ENCODE measurements at places on chromosomes 4 and X.
A peak's percentile ranks its signal among the peaks of the same experiment; 100 is the strongest.

DNA sequence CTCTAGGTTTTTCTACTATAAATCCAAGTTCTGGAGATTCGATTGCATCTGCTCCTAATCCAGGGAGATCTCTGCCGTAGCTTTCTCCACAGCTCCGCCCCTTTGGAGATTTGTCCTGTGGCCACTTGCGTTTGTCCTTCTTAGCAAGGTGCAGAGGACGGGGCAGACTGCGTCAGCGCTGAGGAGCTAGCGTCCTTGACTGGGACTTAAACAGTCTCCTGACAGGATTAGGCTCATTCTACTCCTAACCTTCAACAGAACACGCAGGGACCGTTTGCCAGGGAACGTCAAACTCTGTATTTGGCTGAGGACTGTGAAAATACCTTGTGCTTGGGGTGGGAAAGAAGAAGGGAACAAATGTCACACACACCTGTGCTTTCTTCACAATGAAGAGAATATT is 38.6 kb downstream of the SORBS2 start:
- DNase-seq = no peak

- no peak for DNase-seq
Measured at GRCh38 chrX:106718709-106719108, 7.8 kb upstream of the RNF128 start.

DNA sequence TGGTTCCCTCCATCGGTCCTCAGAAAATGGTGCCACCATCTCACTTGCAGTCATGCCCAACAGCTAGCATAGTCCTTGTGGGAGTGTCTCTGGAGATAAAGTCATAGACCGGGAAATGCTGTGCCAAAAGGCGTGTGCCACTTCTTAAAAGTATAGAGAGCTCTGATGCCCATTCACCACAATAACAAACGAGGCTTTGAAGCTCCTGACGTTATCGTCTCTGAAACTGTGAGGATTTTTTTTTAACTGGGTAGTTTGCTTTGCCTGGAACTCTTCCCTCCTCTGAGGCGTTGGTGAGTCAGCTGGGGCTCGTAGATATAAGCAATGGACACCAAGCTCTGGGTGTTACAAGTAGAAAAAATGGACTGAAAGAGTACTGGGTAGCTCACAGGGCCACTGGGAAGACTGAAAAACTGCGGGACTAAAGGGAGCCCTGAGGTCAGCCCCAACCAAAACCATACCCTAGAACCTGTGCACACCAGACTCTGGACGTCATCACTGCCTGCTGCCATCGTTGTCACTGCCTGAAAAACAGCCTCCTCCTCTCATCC is 89.4 kb upstream of the TRIM2 start:
- no peak for DNase-seq

DNA sequence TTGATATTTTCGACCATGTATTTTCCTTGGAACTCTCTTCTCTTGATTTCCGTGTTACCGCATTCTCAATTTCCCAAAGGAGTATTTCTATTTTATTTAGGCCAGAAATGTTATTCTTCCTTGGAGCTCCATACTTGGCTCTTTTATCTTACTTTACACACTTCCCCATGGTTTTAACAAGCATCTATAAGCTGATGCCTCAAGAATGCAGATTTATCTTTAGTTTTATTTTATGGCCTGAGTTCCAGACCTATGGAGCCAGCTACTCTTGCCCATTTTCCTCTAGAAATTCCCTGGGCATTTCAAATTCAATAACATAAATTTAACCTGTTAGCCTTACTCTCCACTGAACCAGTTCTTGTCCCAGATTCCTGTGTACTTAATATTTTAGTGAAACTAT is 43.7 kb downstream of the SULT1E1 start:
- DNase-seq = no peak

DNA sequence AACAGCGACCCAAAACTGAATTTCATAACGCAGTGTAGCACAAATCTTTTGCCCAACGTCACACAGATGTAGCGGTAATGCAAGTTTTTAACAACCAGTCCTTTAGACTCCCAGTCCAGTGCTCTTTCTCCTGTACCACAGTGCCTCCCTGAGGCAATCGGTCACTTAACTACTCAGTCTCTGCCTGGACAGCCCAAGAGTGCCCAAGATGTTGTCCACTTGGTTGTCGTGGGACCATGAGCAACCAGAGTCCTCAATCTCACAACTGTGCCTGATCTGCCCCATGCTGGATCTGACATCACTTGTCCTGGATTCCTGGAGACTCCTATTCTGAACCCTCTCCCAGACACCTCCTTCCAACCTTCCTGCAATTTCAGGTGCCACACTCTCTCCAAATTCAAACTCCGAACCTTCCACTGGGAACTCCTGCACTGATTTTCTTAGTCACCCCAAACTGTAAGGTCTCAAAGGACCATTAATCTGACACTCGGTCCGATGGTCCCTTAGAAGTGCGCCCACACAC is 702 bp downstream of the MMGT1 start:
- DNase-seq = peak; percentile 7

DNA sequence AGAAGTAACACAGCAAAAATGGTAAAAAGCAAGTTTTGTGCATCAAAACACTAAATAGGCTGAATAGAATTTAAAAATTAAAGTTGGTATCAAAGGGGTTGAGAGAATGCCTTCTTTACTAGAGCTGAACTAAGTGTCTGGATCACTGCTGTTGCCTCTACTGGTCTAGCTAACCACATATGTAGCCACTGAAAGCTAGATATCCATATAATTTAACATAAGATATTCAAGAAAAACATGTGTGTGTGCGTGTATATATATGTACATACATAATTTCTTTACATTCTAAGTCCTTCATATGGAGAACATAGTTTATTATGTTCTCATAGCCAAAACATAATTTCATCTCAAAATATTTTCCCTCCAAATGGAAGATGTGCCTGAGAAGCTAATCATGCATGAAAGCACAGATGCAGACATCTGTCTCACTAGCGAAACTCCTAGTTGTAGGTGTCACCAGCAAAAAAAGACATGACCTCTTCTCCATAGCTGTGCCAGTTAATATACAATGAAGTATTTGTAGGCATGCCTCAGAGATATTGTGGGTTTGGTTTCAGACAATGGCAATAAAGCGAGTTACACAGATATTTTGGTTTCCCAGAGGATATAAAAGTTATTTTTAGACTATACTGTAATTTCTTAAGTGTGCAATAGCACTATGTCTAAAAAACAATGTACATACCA is 47.3 kb downstream of the PDE5A start:
- no peak for DNase-seq

DNA sequence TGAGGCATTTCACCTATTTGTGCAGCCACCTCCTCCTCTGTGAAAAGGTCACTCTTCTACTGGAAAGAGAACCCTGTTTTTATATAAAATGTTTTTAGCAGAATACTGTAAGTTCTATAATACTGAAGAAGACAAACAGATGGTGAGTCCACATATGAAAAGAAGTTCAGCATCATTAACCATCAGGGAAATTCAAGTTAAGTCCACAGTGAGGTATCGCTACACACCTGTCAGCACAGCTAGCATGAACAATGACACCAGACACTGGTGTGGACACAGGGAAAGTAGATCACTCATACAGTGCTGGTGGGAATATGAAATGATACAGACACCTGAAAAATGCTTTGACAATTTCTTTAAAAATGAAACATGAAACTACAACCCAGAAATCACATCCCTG is 133.0 kb downstream of the MAD2L1 start:
- no peak for DNase-seq

DNA sequence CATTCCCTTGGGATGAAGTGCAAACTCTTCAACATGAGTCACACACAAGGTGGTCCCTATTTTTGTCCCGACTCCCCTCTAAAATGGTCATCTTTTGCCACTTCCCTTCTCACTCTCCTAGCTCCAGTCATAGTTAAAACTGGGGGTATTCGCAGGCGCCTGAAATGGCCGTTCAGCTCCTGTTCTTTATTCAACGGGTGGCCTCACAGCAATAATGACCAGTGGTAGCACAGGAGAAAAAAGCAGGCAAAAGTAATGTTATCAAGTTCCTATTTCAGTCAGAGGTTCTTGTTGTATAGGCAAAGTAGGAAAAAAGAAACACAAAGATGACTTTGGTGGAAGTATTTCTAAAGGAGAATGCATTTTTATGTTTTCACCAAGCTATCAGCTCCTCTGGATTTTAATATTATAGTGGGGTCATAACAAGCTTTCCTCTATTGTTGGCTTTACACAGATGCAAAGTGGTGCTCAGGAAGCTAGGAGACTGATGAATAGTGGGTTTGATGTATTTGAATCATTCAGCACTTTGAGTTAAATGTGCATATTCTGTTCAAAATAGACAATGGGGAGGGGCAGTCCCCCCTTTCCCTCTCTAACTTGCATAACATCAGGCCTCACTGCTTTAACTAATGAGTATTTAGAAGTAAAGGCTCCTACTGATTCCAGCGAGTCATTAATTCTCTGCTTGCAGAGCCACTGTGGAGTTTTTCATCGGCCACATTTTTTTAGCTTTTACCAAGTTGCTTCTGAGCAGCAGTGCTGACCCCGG is 171.2 kb upstream of the NDP start:
- DNase-seq = no peak

DNA sequence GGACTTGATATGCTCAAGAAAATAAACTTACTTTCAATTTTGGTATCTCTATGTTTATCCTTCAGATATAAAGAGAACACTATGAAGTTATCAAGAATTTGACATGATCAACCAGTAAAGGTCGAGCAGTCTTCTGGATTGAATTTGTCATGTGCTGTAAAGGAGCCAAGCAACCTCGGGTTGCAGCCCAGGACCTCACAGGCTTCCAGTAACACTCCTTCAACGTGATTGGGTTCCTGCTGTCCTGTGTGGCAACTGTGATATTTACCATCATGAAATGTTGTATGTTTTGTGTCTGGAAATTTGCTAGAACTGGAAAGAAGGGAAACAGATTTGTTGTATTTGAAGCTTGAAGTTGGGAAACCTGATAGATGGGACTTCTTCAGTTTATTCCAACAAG is 52.0 kb upstream of the UGT2B7 start:
- DNase-seq = no peak

DNA sequence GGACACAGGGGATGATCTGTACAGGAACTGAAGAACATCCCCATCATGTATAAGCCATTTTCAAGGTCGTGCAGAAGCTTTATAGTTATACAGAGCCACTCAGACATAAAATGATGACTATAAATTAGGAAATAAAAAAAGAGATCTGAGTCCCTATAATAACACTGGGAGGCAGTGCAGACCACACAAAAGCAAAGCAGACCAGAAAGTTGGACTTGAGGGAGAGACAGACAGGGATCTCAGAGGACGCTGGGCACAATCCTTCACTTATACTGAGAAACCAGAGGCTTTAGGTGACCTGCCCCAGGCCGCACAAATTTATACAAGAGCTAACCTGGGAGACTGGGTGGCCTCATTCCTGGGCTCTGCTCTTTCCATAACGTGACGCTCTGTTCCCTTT is 70.5 kb downstream of the HADH start:
- no peak for DNase-seq

DNA sequence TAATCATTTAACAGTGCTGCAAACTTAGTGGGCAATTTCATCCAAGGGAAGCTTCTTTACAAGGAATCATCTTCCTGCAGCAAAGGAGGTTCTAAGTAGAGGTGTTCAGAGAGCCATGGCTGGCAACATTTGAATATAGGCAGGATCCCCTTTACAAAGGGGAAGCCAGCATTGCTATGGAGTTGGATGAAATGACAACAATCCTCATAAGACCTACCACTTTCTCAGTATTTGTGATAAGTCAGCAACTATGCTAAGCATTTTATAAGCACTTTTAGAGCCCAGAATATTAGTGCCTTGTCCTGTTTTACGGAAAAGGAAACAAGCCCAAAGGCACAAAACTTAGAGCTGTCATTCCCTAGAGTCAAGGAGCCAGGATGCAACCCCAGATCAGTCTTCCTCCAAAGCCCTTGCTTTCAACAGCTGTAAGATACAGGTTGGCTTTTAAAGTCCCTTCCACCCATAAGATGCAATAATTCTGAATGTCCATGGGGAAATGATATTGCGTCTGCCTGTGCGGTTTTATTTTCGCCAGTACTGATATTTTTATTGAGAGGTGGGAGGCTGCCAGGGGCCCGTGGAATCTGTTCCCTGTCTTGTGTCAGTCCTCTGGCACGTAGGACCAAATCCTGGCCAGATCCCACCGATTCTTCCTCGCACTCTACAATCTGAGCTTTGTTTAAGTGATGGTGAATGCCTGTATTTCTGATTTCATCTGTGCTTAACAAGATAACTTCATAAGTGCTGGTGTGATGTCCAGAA is 59.1 kb downstream of the SMIM20 start:
- no peak for DNase-seq

DNA sequence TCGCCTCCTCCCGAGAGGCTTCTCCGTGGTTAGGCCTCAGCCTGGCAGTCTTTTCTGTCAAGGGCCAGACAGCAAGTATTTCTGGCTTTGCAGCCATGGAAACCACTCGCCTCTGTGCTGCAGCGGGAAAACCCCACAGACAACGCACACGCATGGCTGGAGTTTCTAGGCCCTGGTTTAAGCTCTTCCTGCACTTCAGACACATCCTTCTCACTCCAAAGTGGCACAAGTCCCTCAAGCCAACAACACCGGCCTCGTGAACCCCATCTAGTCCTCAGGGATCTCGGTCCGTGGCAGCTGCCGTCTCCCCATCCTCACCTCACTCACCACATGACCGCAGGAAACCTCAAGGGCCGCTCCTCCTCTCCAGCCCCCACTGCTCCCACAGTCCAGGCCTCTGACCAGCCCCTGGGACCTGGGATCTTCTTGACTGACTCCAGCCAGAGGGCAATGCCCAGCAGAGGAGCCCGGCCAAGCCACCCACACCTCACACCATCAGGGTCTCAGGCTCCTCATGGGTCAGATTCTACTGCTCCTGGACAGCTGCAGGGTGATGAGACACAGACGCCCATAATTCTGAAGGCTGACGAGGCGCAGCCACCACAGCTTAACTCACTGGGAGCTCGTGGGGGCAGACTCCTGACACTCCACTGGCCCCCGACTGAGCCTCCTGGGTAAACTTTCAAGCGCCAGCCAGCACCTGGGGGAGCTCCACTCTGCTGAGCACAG is 21.7 kb downstream of the LETM1 start:
- no peak for DNase-seq

GRCh38 chrX:155070663-155070974 is 317 bp downstream of the CMC4 start:
- DNase-seq = no peak

DNA sequence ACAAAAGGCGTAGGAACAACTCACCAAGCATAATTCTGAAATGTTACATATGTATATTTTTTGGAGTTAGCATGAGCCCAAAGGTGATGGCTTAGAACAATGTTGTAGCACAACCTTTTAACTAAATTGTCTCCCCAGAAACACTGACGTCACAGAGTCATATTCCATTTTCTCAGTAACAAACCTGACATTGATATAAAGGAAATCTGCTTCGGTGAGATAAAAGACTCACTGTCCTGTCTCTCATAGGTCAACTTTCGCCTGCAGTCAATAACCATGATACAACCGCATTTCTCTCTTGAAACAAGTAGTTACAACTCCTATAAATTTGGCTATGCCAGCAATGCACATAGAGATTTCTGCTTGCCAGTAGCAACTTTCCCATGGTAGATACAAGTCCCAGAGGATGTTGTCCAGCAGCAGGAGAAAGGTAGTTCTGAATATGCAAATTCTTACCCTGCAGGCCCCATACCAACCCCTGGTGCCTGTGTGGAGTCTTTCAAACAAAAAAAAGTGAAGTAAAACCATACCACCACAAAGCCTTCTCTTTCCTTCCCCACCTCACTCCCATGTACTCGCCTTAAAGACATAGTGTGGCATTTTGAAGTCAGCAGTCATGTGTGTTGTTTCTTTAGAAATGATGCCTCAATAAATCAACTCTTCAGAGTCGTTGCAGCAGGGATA is 47.9 kb downstream of the MTM1 start:
- DNase-seq = no peak
